Central memory CD4-positive, alpha-beta T cell (primary cell): ENCODE measurements at places on chromosomes 7 and 10.

GRCh38 chr10:13743101-13743693 lies 156.4 kb downstream of the PRPF18 start:
- no peak for DNase-seq

DNA sequence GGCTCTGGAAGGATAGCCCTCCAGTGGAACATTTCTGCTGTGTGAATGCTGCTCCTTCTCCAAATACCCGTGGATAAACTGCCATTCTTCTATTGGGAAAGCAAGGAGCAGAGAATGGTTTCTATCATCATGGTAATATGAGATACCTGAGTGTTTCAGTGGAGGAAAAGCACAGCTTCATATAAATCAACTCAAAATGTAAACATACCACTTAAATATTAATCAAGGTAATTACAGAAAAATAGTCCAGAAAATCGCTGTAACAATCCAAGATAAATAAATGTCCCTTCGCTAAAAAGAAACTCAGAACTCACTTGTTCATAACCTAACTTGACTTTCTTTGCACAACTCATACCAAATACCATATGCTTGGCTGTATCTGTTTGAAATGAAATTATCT lies 635.8 kb downstream of the PARD3 start:
- no peak for DNase-seq

DNA sequence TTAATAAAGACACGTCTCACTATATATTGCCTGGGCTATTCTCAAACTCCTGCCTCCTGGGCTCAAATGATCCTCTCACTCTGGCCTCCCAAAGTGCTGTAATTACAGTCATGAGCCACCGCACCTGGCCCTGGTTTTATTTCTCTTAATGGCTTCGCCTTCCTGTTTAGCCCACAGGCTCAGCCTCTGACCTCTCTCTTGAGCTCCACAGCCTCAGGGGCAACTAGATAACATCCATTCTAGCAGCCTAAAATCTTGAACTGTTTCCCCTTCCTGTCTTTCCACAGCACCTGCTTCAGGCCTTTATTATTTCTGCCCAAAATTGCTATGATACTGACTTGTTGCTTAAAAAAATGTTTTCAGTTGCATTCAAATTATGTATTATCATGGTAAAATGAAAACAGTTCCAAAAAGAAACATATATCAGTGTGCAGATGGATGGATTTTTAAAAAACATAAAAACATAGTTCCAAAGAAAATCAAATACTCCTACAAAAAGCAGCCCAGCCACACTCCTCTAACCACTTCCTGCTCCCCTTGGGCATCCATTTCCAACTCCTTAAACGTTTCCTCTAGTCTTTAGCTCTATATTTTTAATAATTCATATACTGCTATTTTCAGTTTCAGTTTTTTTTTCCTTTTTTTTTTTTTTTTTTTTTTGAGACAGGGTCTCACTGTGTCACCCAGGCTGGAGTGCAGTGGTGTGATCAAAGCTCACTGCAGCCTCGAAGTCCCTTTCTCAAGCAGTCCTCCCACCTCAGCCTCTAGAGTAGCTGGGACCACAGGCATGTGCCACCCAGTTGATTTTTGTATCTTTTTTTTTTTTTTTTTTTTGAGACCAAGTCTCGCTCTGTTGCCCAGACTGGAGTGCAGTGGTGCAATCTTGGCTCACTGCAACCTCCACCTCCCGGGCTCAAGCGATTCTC lies 5.1 kb upstream of the BAZ1B start:
- no peak for DNase-seq

DNA sequence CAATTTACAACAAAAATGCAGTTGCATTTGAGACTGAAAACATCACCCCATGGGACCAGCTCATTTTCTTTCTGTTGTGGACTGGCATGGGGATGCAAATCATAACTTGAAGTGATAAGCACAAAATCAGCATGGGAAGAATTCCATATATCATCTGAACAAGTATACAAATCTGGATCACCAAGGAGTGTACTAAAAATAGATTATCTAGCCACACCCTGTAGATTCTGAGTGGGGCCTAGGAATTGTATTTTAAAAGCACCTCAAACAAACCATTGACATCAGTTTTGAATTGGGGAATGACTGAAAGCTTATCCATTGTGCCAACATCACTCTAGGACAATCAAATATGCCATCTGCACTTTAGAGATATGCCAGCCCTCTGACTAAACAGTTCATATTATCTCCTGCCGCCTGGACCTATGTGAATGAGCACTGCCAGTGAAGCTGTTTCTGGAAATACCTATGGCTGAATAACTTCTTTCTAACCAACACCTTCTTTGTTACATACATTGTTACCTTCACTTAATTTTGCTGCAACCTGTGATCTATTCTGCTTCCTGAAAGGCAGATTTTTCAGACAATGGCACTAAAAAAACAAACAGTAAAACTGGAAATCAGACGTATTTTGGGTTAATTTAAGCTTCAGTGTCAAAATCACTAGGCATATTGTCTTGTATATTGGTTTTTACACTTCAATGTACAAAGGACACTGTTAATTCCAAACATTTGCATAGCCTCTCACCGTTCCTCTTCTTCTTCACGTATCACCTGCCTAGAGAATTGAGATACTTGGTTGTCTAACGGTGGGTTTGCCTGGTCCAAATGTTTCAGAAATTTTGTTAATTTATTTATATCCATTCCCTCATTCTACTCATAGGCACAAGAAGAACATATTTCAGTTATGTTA lies 42.4 kb upstream of the HGF start:
- DNase-seq: no peak

DNA sequence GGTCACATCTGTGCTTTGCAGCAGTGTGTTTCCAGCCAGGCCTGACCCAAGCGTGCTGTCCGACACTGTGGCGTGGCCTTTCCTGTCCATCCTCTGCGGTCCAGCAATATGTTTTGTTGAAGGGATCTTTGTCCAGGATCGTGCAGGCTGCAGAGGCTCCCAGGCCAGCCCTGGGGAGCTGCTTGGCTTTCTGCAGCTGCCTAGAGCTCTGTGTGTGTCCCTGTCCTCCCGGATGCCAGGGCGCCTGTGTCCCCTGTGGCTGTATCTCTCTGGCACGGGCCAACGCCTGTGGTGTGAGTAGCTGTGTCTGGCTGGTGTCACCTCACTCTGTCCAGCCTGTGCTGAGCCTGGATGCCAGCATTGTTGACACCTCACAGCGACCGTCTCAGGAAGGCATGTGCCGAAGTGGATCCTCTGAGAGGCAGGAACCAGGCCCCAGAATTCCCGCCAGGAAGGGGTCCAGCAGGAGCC lies 94.5 kb downstream of the INPP5A start:
- DNase-seq: no peak

GRCh38 chr7:69403169-69403568 lies 195.1 kb upstream of the AUTS2 start:
- no peak for DNase-seq

- DNase-seq: no peak
These were observed 19.4 kb upstream of the RASGEF1A start for GRCh38 chr10:43286076-43286805.

GRCh38 chr7:24891311-24891735 lies 88.7 kb downstream of the OSBPL3 start:
- DNase-seq: no peak

GRCh38 chr10:7551950-7552716 lies 114.6 kb downstream of the ITIH5 start:
- no peak for DNase-seq

DNA sequence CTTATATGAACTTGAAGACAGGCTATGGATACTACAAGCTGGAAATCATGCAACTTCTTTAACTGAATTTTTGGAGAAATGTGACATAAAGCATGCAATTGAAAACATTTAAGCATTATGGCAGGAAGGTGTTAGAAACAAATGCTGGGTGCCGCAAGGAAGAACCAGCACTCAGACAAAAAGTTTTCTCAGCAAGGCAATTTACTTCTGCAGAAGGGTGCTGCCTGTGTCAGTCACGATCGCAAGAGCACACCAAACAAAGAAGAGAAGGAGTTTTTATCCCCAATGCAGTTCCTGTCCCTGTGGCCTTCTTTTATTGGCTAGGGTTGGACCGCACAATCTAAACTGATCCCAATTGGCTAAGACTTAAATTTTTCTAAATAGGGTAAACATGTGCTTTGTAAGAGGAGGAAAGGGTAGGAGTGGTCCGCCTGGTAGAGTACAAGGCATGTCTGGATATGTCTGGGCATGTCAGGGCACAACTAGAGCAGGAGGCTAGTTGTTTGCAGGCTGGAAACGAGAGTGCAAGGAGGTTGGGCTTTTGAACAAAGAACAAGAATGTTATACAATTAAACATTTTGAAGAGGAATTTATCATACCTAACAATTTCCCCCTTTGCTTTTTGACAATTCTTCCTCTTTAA lies 109.6 kb upstream of the FAM3C start:
- no peak for DNase-seq

DNA sequence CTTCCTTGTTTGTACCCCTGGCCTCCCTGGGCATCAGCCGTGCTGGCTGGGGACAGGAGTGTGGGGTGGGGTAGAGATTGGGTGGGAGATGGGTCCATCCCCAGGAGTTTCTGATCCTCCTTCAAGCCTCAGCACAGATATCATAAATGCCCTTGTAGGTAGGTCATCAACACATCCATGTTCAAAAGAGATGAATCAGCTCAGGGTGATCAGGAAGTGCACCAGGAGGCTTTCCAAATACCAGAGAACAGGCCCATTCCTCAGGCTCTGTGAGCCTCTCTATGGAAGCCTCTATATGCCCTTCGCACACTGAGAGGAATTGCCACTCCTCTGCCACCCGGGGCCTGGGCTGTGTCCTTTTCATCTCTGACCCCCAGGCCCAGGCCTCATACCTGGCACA lies 31.9 kb upstream of the ADCYAP1R1 start:
- no peak for DNase-seq

GRCh38 chr10:26854524-26854923 lies 6.2 kb downstream of the ABI1 start:
- DNase-seq: no peak

DNA sequence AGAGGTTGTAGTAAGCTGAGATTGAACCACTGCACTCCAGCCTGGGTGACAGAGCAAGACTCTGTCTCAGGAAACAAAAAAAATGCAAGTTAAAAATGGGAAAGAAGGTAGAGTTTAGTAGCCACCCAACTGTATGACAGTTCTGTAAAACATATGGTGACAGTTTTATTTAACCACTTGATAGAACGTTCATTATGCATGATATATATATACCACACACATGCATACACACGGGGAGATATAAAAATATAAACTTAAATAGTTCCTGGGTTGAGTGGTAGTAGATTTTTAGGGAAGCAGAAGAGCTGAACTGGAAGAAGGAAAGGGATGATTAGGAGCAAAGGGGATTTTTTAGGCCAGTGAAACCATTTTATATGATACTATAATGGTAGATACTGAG lies 120.0 kb downstream of the KMT2C start:
- DNase-seq: no peak

GRCh38 chr10:10591715-10592341 lies 425.8 kb upstream of the CELF2 start:
- DNase-seq: no peak
